RWPE2 (cell line): ENCODE measurements at places on chromosomes 16 and 17.

DNA sequence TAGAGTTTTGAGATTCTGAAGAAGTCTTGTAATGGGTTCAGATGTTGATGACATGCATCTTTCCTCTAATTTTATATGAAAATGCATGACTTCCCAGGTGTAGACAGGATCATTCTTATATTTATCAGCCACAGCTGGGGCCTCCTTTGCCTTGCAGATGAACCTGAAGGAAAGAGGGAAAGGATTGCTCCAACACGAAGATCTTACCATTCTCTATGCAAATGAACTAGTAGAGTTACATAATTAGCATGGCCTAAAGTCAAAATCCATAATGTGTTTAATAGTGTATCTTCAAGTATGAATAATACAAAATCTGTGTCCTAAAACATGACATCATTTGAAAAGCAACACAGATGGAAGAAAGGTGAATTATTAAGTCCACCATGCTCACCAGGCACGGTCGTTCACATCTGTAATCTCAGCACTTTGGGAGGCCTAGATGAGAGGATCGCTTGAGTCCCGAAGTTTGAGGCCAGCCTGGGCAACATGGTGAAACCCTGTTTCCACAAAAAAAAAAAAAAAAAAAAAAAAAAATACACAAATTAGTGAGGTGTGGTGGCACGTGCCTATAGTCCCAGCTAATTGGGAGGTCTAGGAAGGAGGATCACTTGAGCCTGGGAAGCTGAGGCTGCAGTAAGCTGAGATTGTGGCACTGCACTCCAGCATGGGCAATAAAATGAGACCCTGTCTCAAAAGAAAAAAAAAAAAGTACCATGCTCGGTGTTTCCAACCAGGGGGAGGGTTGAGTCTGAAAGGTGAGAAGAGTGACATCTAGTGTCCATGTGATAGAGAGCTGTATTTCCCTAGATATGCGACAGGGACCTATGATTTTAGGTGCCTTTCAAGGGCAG is 6.3 kb downstream of the VWA3A start:
- no peak for DNase-seq

DNA sequence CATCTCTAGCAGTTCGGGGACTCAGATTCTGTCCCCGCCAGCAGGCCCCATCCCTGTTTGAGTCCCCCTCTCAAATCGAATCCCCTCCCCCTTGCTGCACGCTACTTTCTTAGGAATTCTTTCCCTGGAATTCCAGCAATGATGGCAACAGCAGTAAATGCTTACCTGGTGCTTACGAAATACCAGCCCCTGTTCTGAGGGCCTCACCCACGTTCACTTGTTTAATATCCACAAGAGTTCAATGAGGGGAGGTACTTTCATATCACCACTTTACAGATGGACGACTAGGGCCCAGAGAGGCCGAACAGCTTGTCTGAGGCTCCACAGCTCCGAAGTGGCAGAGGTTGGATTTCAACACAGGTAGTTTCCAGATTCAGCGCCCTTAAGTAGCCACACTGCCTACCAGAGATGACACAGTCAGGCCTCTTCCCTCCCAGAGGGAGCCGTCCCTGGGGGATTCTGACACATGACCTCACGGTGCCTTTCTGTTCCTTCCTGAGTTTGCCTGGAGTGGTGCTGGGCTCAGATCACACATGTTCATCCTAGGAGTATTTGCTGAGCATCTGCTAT is 120.7 kb upstream of the GSE1 start:
- no peak for DNase-seq

DNA sequence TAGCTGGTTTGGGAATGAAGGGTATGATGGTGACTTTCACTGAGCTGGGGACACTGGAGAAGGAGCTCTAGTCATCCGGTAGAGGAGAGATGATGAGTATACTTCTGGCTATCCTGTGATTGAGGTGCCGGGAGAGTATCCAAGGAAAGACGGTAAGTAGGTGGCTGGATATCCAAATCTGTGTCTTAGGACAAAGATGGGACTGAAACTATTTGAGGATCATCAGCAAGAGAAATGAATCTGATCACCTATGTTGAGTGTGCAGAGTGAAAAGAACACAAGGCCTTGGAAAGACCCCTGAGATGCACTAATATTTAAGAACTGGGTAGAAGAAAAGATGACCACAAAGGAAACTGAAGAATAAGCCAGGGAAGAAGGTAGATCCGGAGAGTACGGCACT is 1.0 kb downstream of the NACA2 start:
- no peak for DNase-seq

DNA sequence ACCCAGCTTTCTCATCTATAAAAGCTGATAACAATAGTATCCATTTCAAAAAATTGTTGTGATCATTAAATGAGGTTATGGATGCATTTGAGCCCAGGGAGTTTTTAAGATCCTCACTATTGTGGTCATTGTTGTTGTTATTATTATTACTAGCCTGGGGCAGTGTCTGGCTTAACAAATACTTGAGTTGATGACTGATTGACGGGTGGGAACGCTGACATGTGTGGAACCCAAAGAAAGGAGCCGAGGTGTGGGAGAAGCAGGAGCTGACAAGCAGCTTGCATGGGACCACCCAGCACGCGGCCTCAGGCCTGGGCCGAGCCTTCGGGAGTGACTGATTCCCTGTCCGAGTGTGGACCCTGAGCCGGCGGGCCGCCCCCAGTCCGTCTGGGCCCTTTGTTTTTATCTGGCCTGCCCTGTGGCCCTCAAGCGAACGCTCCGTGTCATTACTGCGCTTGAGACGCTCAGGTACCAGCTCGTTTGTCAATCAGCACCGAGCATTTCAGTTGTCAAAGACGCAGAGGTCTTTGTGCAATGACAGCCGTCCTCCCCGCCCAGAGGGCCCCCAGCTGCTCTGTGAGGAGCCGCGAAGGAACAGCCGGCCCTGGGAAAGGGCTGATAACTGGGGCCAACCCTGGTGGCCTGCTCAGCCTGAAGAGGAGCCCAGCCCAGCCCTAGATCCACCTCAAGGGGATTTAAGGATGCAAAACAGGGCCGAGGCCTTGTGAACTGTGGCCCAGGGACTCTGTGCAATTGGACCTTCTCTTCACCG is 132.9 kb upstream of the FOXF1 start:
- DNase-seq, result no peak

GRCh38 chr17:8745586-8746500 is 1.2 kb upstream of the CCDC42 start:
- no peak for DNase-seq
